ENCODE measurements at places on chromosomes 5 and 9. TPM values are rescaled to one million over a fixed set of nuclear protein-coding genes. Genes with fewer than 3 reads are reported as not detected.

LCN10 gene
- 0.50 TPM for polyA plus RNA-seq

ASB6 gene
- polyA plus RNA-seq = 29.7 TPM

PCDHGA2 gene
- not detected for polyA plus RNA-seq

BTNL3 gene
- not detected for polyA plus RNA-seq

IFNA10 gene
- polyA plus RNA-seq = not detected

WNT8A gene
- polyA plus RNA-seq = not detected

DRD1 gene
- not detected for polyA plus RNA-seq

CACNA1B gene
- polyA plus RNA-seq = not detected

PCA3 gene
- polyA plus RNA-seq = not detected

GRCh38 chr5:111366388-111366787, 142.2 kb downstream of the CAMK4 start:
- H3K4me3 ChIP-seq = no peak overlapping the region
- no peak for DNase-seq
- H3K36me3 ChIP-seq = no peaks in the 10 kb centered on the region
- H3K4me1 ChIP-seq = peaks cover 12% of the 10 kb centered on the region

DNA sequence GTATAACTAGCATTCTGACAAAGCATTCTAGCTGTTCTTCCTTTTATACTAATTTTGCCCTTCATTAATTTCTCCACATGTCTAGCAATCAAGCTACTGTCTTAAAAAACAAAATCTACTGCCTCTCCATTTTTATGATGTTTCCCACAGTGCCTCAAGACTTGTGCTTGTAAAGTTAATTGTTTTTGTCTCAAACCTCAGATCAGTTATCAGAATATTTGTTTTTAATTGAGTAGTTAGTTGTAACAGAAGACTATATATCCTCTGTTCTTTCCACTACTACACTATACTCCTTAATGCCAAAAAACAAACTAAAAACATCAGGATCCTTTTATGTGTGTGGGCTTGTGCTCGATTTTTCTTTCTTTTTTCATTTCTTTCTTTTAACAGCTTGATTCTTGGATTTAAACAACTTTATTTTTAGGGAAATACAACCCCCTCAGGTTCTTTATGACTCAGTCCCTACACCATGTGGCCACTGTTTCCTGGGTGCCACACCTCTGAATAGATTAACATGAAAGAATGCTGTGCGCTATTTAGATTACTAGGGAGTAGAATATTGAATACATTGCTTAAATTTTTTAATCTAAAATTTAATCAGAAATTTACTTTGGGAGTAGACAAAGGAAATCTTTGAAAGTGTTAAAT, 1.2 kb downstream of the ASPN start:
- no peak overlapping the region for H3K27ac ChIP-seq
- H3K27me3 ChIP-seq = no peaks in the 10 kb centered on the region
- no peak for DNase-seq
- no peaks in the 10 kb centered on the region for H3K36me3 ChIP-seq

- peaks cover 50% of the 10 kb centered on the region for H3K4me1 ChIP-seq
- H3K4me3 ChIP-seq = no peak overlapping the region
- H3K36me3 ChIP-seq = no peaks in the 10 kb centered on the region
- H3K27ac ChIP-seq = no peak overlapping the region
- no peak for DNase-seq
Measured at GRCh38 chr9:20507431-20507830, 114.9 kb downstream of the MLLT3 start.

DNA sequence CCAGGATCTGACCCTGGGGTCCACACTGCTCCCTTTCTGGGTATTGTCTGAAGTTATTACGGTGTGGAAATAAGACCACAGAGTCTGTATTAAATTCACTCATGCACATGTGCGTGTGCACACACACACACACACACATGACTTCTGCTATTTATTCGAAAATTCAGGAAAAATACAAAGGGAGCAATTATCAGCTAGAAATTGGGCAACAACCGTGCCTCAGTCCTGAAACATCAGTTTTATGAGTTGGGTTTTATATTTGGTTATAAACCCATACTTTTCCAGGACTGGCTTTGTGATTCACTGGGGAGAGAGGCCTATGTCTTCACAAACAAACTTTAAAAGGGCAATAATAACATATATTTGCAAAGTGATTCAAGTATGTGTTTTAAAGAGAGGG, 90.2 kb downstream of the ANGPTL2 start:
- H3K4me1 ChIP-seq = no peaks in the 10 kb centered on the region
- no peak for DNase-seq
- no peaks in the 10 kb centered on the region for H3K27me3 ChIP-seq
- no peak overlapping the region for H3K27ac ChIP-seq

GRCh38 chr9:5089737-5090136, 95.7 kb downstream of the INSL6 start:
- H3K27me3 ChIP-seq = no peaks in the 10 kb centered on the region
- H3K36me3 ChIP-seq = no peaks in the 10 kb centered on the region
- H3K4me3 ChIP-seq = no peak overlapping the region
- no peak for DNase-seq

DNA sequence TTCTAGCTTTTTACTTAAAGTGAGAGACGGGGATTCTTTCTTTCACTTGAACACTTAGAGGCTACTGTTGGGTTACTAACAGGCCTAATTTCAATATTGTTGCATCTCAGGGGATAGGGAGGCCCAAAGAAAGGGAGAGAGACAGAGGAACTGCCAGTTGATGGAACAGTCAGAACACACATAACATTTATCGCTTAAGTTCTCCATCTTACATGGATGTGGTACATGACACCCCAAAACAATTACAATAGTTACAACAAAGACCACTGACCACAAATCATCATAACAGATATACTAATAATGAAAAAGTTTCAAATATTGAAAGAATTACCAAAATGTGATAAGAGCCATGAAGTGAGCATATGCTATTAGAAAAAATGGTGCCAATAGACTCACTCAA, 4.3 kb upstream of the RIC1 start:
- no peaks in the 10 kb centered on the region for H3K27me3 ChIP-seq
- H3K36me3 ChIP-seq = no peaks in the 10 kb centered on the region
- no peak overlapping the region for H3K4me3 ChIP-seq
- H3K4me1 ChIP-seq = peaks cover 54% of the 10 kb centered on the region
- no peak for DNase-seq

- no peaks in the 10 kb centered on the region for H3K4me1 ChIP-seq
- DNase-seq = no peak
- no peak overlapping the region for H3K27ac ChIP-seq
- H3K36me3 ChIP-seq = no peaks in the 10 kb centered on the region
Measured at GRCh38 chr5:98248949-98249348, 524.5 kb upstream of the RGMB start.

GRCh38 chr5:30450153-30450552, 743.3 kb upstream of the CDH6 start:
- H3K27ac ChIP-seq = no peak overlapping the region
- H3K4me1 ChIP-seq = no peaks in the 10 kb centered on the region
- no peaks in the 10 kb centered on the region for H3K36me3 ChIP-seq

DNA sequence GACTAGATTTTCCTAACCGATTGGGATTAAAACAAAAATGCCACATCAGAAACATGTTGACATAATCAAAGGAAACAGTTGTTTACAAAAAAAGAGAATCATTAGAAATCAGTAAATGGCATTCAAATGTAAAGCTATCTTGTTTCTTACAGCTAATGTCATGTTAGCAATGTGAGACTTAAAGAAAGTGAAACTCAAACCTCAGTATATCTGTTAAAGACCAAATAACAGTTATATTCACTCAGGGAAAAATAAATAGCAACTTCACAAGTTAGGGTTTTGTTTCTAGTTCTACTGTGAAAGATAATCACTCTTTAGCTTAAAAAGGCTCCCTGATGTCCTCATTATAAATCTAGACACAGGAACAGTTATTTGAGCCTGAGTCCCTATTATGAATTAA, 189.3 kb upstream of the EFNA5 start:
- H3K27ac ChIP-seq = no peak overlapping the region
- no peaks in the 10 kb centered on the region for H3K36me3 ChIP-seq
- no peak overlapping the region for H3K4me3 ChIP-seq
- H3K27me3 ChIP-seq = no peaks in the 10 kb centered on the region
- no peak for DNase-seq

- no peak overlapping the region for H3K4me3 ChIP-seq
- peaks cover 25% of the 10 kb centered on the region for H3K4me1 ChIP-seq
- H3K27me3 ChIP-seq = no peaks in the 10 kb centered on the region
Measured at GRCh38 chr9:31304576-31304975, 1079.9 kb upstream of the ACO1 start.

DNA sequence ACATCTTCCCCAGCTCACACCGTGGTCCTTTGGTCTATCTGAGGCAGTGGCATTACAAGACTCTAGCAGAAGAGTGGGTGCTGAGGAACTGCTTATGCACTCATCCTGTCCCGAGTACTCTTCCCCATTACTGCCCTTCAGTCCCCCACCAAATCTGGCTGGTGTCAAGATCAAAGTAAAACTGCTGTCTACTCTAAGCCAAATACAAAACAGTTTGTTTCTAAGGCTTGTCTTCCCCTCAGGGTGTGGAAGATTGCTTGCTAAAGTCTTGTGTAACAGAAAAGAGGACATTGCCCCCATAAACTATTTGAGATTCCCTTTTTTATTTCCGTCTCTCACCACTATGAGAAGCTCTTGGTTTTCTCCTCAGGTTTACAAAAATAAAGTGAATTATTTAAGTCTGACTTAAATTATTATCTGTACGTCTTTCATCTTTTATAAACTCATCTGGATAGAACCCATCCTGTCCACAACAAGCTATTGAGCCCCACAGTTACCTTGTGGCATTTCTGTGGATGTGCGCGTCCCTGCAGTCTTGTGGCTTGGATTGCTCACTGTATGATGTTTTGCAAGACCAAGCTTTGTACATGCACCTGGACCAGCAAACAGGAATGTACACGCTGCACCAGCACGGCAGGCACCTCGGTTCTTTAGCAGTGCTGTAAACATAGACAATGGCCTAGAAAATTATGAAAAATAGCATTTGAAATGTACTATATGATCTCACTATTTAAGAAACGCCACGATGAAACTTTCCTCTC, 61.0 kb downstream of the CYSTM1 start:
- H3K27ac ChIP-seq = no peak overlapping the region
- H3K4me3 ChIP-seq = no peak overlapping the region
- no peaks in the 10 kb centered on the region for H3K36me3 ChIP-seq

DNA sequence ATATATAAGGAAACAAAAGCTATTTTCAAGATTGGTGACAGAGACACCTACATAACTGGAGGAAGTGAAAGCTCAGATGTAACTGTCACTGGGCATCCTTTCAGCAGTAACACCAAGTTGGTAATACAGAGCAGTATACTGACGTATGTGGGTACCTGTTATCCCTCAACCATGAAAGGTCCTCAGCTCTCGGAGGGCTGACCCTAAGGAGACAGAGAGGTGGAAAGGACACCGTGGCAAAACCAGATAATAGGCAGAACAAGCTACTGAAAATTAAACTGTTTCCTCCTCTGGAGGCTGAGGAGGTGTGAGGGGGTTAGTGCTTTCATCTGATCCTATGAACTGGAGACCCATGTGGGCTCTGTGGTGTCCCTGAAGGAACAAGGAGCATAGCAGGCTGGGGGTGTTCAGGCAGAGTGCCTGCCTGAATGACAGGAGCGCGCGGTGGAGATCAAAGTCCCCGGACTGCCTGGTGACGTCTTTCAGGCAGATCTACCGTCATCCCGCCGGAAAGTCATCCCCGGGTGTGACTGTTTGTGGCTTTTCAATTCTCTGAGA, 130.2 kb upstream of the FSTL4 start:
- no peak for DNase-seq
- H3K36me3 ChIP-seq = no peaks in the 10 kb centered on the region
- H3K27me3 ChIP-seq = no peaks in the 10 kb centered on the region

DNA sequence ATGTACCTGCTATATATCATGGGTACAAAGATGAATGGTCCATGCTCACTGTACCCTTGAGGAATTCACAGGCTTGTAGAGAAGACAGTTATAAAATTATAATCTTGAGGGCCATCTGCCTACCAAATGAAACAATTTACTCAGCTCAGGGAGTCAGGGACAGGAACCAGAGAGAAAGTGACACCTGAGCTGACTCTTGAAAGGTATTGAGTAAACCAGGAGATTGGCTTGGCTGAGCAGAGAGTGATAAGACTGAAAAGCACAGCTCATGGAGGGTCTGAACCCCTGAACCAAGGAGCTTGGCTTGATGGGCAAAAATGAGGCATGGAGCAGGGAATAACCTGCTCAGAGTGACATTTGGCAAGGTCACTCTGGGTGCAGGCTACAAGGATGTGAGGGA, 147.3 kb downstream of the FAM114A2 start:
- no peaks in the 10 kb centered on the region for H3K27me3 ChIP-seq
- no peak overlapping the region for H3K4me3 ChIP-seq
- no peak for DNase-seq
- no peaks in the 10 kb centered on the region for H3K4me1 ChIP-seq
- no peak overlapping the region for H3K27ac ChIP-seq

GRCh38 chr5:167802755-167803431, 488.6 kb upstream of the WWC1 start:
- no peaks in the 10 kb centered on the region for H3K4me1 ChIP-seq
- no peak overlapping the region for H3K4me3 ChIP-seq
- no peaks in the 10 kb centered on the region for H3K36me3 ChIP-seq
- H3K27me3 ChIP-seq = no peaks in the 10 kb centered on the region
- H3K27ac ChIP-seq = no peak overlapping the region

DNA sequence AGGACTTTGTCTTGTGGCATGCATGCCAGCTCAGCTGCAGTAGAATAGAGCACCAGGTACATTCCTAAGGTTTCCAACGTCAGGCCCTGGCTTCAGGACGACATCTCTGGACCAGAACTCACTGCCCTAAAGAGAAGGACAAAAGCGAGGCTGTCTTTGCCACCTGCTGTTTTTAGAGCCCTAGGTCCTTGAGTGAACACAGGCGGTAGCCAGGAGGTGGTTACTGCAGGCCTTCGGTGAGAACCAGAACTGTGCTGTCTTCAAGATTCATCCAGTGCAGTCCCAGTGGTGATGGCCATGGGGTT, 288.9 kb upstream of the CDH18 start:
- no peak overlapping the region for H3K4me3 ChIP-seq
- DNase-seq = peak; percentile 17
- no peaks in the 10 kb centered on the region for H3K27me3 ChIP-seq
- H3K27ac ChIP-seq = no peak overlapping the region
- H3K4me1 ChIP-seq = no peaks in the 10 kb centered on the region
- no peaks in the 10 kb centered on the region for H3K36me3 ChIP-seq

- H3K27me3 ChIP-seq = peaks cover 26% of the 10 kb centered on the region
- H3K36me3 ChIP-seq = no peaks in the 10 kb centered on the region
- H3K4me3 ChIP-seq = no peak overlapping the region
- no peak overlapping the region for H3K27ac ChIP-seq
- no peak for DNase-seq
Measured at GRCh38 chr5:176809544-176810080, 747 bp upstream of the UNC5A start.

- no peaks in the 10 kb centered on the region for H3K4me1 ChIP-seq
- no peaks in the 10 kb centered on the region for H3K36me3 ChIP-seq
Measured at GRCh38 chr5:159061179-159061796, 38.4 kb downstream of the EBF1 start.

GRCh38 chr9:133949486-133950061, 42.5 kb downstream of the VAV2 start:
- no peak for DNase-seq
- no peaks in the 10 kb centered on the region for H3K36me3 ChIP-seq
- H3K27ac ChIP-seq = no peak overlapping the region
- peaks cover 8% of the 10 kb centered on the region for H3K4me1 ChIP-seq
- no peaks in the 10 kb centered on the region for H3K27me3 ChIP-seq
- no peak overlapping the region for H3K4me3 ChIP-seq

Data from CD4-positive, alpha-beta memory T cell (primary cell).